Psoas muscle (tissue), 8 donors: ENCODE measurements at places on chromosomes 2 and 18.
A peak's percentile ranks its signal among the peaks of the same experiment; 100 is the strongest.

- DNase-seq: no peak
Observed at GRCh38 chr2:105883911-105884694, 139.4 kb downstream of the NCK2 start.

DNA sequence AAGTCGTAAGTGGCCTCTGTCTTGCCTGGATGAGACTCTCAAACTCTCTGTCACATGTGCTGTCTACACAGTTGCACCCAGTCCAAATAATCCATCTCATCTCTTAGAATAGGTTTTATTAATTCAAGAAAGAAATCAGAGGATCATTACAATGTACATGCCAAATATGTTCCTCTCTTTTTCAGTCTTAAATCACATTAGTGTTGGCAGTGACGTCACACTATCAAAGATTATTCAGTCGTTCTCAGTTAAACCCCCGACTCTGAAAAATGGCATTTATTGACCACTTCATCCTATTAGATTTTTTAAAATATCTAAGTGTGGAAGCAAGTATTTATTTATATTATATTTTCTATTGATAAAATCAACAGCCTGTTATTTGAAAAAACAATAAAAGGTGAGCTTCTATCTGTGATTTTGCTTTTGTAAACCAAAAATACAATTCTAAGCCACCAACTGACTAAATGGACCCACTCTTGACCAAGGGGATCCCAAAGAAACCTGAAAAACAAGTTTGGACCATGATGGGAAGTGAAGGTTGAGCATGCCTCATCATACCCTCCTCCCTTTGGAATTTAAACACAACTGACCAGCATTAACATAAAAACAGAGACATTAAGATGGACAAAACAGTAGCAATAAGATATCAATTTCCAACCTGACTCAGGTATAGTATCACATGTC lies 1894.4 kb upstream of the LRRTM1 start:
- DNase-seq: no peak

- no peak for DNase-seq
Observed at GRCh38 chr2:56473524-56473923, 289.7 kb downstream of the CCDC85A start.

DNA sequence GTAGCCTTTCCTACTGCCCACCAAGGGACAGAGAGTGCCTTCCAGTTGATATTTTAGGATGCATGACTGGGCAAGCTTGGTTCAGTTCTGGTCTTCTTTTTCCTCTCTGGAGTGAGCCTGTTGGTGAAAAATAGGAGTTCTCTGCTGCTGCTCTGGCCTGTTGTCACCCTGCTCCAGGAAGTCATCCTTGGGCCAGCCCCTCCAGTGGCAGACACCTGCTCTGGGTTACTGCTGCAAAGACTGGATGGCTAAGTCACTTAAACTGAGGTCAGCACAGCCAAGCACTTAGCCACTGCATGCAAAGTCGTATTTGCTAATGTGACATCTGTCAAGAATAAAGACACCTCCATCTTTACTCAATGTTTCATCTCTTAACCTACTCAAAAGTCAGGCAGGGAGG lies 219.6 kb upstream of the ID2 start:
- no peak for DNase-seq

GRCh38 chr18:54260396-54261072 lies 8.8 kb upstream of the POLI start:
- no peak for DNase-seq

DNA sequence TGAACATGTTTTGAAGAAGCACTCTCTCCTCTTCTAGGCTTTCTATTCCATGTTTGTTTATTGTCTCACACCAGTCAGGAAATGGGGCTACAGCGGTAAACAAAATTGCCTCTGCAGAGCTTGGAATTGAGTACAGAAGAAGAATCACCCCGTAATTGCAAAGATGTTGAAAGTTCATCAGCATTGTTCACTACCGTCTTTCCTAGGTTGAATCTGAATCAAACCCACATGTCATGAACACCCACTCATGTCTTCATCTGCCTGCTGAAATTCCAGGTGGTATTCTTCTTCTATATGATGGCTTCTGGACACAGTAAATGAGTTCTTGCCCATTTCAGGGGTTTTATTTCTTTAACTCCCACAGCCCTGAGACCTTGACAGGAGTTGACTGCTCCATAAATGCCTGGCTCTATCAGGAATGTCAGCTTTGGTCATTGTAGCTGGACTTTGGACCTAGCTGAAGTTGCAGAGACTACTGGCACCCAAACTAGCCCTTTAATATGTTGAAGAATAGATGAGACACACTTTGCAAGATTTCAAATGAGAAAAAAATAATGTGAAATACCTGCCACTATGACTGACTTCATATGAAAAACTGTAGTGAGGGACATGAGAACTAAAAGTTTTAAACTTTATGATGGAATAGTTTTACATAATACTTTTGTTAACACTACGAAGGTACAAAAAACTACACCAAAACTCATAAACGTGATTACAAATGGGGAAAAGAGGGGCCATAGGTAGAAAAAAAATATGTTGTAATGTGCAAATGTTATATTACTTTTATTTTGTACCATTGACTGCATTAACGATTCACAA lies 1235.3 kb upstream of the ZEB2 start:
- no peak for DNase-seq

GRCh38 chr2:2960441-2961133 lies 417.0 kb downstream of the EIPR1 start:
- no peak for DNase-seq

DNA sequence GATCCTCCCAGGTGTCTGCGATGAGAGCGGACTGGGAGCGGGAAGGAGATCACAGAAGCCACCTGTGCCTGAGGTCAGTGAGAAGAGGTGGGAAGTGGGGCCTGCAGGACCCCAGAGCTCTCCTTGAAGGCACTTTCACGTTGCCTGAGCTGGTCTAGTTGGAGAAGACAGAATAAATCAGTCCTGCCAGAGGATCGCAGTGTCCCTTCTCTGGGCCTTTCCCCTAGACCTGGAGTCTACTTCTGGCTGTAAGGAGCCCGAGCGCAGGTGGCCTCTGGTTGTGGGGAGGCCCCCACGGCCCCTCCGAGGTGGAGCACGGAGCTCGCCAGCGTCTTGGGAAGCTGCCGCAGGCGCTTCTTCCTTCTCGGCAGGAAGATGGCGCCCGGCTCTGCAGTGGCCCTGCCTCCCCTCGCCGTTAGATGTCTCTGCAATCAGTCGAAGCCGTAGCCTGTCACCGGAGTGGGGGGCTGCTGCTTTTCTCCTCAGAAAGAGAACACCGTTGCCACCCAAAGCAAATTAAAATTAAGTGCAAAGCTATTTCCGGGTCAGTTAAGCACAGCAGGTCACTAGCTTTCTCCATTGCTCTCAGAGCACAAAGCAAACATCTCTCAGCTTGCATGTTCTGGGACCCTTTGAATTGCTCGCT lies 212.0 kb upstream of the MYT1L start:
- no peak for DNase-seq

- no peak for DNase-seq
Observed at GRCh38 chr18:48207733-48208132, 201.4 kb downstream of the ZBTB7C start.

GRCh38 chr18:40673150-40673549 lies 1281.9 kb upstream of the PIK3C3 start:
- no peak for DNase-seq

- no peak for DNase-seq
Observed at GRCh38 chr18:11980163-11980493, 1.2 kb upstream of the IMPA2 start.

DNA sequence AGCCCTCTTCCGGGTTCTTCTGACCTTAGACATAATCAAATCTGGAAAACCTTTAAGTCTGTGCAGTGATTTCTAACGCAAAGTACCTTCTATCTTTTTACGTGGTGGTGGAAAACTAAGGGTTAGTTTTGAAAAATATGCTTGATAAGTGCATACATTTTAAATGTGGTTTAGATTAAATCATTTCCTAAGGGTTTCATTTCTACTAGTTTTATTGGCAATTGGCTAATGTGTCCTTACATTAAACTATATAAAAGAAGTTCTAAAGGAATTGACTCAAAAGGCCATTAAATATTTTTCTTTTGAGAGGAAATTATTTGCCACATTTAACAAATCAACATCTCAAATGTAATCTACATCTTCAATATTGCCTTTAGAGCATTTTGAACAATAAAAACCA lies 268.3 kb upstream of the THUMPD2 start:
- no peak for DNase-seq

GRCh38 chr2:139155991-139156390 lies 375.8 kb upstream of the NXPH2 start:
- DNase-seq: no peak

- no peak for DNase-seq
Observed at GRCh38 chr2:112605926-112606325, 21.5 kb downstream of the CHCHD5 start.

DNA sequence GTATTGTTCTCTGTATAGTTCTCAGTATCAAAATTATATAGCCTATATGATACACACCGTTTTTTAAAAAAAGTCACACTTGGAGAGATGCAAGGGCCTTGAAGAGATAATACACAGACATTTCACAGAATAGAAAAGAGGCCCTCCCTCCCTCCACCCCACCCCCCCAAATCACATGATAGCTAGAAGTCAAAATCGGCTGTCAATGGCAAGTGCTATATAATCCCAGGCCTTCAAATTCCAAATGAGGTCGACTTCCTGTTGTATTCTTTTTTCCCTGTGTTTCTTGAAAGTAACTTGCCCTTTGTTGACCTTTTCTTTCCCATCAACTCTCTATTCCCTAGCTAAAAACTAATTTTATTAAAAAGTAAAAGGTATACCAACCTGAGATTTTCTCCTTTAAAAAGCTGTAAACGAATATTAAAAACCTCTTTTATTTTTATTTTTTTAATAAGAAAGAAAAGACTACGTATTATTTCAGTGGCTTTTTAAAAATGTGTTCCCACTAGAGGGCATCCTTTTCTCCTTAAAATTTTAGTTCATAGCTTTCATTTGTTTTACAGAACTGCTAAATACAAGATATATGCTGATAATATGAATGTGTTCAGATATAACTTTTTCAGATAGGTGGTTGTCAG lies 46.6 kb downstream of the KCMF1 start:
- no peak for DNase-seq

- no peak for DNase-seq
Observed at GRCh38 chr2:71906357-71906973, 241.2 kb downstream of the CYP26B1 start.

GRCh38 chr2:106030287-106031268 lies 163.5 kb downstream of the UXS1 start:
- DNase-seq: peak; percentile 66

DNA sequence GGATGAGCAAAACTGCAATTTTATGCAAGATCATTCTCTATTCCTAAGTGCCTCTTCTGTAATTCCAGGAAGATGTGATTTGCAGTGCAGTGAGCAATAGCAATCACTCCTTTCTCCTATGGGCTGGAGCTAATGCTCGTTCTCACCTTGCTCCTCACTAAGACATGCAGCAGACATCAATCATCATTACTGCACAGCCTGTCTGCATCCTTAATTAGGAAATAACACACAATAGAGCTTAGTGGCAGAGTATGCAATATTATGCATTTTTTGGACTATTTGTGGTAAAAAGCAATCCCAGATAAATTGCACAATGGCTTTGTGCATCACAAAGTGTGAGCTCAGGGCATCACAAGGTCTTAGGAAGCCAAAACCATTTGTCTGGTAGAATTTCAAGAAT lies 32.6 kb upstream of the RAPH1 start:
- DNase-seq: no peak

DNA sequence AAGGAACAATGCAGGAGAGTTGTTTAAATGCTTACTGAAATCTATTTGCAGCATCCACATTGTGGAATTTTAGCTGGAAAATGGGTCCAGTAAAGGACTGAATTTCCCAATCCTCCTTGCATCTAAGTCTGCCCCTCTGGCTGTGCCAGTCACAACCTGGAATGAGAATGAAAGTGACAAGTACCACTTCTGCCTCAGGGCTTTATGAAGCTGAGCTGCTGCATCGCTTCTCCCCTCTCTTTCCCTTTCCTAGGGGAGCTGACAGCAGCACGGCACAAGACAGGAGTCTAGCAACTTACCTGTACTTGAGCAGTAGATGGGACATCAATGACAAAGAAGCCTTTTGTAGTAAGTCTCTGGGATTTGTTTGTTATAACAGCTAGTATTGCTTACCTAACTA lies 27.3 kb upstream of the THSD7B start:
- no peak for DNase-seq

DNA sequence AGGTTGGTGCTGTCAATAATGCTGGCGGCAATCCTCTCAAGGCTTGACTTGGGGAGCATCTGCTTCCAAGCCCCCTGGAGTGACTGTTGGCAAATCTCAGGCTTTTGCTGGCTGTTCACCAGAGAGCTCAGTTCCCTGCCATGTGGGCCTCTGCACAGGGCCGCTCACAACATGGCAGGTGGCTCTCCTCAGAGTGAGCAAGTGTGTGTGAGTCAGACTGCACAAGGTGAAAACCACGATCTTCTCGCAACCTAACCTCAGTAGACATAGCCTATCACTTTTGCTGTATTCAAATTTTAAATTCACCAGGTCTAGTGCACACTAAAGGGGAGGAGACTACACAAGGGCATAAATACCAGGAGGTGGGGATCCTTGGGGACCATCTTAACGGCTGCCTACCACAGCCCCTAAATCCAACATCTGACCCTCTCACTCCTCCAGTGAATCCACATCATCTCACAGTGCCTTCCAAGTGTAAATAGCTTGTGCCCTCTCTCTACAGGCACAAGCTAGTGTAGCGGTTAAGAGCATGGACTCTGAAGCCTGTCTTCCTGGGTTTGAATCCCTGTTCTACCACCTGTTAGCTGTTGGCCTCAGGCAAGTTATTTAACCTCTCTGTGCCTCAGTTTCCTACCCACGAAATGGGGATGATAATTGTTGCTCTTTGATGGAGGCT lies 187.7 kb upstream of the CXCR4 start:
- no peak for DNase-seq

- no peak for DNase-seq
Observed at GRCh38 chr2:230714136-230714480, 1.5 kb downstream of the CAB39 start.

DNA sequence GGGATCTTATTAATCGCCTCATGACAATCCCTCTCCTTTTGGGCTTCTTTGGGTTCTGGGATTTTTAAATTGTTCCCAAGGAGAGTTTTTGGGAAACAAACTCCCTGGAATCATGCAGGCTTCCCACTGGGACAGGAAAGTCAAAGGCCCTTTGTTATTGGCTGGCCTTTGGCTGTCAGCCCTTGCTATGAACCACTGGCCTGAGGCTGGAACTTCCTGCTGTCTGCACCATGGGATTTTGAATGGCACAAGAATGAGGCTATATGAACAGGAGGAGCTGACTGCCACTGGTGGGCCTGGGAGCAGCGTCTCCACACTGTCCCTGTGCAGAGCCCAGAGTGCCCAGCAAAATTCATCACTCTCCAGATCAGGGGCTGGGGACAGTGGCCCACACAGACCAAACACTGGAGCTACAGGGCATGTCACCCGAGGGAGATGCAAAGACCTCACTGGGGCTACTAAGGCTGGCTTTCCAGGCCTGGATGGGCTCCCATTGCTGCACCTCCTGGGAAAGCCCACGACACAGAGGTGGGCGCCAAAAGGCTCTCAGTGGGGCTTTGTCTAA lies 35.7 kb downstream of the STEAP3 start:
- DNase-seq: no peak

GRCh38 chr18:28149810-28150420 lies 27.0 kb downstream of the CDH2 start:
- no peak for DNase-seq
